NCI-H345 (cell line): ENCODE measurements at places on chromosomes 3 and 15.

DNA sequence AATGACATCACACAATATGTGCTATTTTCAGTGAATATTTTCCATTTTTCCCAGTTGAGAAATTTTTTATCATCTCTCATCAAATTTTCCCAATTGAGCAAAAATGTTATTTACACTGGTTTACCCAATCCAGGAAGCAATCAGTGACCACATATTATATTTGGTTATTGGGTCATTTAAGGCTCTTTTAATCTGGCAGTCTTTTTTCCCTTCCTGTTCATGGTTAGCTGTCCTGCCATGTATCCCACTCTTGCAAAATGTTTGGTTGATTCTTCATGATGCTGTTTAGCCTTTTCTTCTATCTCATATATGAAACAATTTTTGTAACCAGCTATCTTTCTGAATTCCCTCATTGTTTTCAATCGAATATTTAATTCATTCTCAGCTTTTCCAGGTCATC lies 626.0 kb downstream of the RBMS3 start:
- DNase-seq, result no peak

DNA sequence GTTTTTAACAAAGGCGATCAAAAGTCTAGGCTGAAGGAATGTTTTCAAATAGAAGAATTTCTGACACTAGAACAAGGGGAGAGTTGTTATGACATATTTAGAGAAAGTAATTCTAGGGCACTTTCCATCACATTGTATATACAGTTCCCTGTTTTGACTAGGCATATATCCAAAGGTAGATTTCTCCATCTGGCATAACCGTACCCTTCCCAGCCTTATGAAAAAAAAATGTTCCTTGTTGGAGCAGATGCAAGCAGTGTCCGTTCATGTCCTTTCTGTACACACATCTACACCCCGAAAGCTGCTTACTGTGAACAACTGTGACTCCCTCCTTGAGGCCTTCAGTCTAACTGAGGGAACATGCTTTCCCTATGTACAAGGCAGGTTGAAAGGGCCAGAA lies 271.7 kb upstream of the GBE1 start:
- no peak for DNase-seq

- DNase-seq, result peak; percentile 3
These were observed 65.6 kb downstream of the SLC6A6 start for GRCh38 chr3:14467814-14468620.

- DNase-seq, result no peak
These were observed 1.2 kb upstream of the COL6A6 start for GRCh38 chr3:130515755-130516154.

- no peak for DNase-seq
These were observed 211.3 kb downstream of the MYRIP start for GRCh38 chr3:40020689-40021088.
